CD4-positive, alpha-beta T cell treated with Interleukin-6 at 100 ng/mL for 8 hours (primary cell): ENCODE measurements at places on chromosomes 1 and 21.

DNA sequence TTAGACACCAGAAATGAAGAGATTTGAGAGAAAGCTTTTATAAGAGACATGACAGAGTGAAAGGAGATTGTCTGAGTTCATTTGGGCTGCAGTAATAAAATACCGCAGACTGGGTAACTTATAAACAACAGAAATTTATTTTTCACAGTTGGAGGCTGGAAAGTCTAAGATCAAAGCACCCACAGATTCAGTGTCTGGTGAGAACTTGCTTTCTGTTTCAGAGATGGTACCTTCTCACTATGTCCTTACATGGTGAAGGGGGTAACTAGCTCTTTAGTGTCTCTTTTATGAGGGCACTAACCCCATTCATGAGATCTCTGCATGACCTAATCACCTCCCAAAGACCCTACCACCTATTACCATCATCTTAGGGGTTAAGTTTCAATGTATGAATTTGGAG lies 30.9 kb upstream of the FCRL4 start:
- DNase-seq: no peak

DNA sequence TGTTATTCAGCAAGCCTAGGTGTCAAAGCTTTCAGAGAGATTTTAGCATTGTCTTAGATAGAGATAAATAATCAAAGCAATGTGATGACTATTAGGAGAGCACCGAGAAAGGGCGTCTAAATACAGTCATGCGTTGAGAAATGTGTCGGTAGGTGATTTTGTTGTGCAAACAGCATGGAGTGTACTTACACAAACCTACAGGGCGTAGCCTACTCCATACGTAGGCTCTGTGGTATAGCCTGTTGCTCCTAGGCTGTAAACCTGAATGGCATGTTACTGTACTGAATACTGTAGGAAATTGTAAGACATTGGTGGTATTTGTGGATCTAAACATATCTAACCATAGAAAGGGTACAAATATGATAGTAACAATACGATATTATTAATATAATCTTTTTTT lies 31.8 kb downstream of the KIF1B start:
- no peak for DNase-seq

GRCh38 chr1:119093721-119094120 lies 46.7 kb downstream of the WARS2 start:
- DNase-seq: no peak

DNA sequence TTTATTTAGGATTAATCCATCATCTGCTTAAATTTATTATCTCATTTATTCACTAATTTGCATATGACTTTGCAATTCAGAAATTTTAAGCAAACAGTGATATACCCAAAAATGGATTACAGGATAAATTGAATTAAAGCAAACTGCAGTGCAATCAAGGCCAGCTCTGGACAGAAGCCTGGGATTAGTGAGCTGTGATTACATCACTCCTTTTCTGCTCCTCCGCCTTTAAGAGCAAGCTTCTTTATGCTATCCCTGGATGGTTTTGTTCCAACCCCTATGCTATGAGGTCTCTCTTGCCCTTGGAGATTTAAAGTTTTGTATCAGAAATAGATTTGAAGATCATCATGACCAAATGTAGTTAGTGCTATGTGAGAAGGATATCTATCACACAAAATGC lies 32.6 kb downstream of the GPR52 start:
- DNase-seq: no peak

DNA sequence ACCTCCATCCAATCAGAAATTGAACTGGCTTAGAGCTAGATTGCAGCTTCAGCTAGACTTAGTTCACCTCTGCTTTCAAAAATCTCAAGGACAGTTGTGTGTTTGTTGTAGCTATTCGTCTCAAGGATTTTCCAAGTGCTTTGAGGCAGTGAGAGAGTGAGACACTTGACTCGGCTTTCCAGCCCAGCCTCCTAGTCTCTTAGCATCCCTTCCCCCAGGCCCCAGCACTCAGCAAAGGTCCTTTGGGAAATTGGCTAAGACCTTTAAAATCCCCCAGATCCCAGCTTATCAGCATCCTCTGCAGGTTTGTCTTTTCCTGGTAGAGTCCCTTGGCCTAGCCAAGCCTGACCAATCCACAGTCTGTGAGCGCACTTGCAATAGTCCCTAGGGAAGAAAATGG lies 47.9 kb upstream of the PROX1 start:
- no peak for DNase-seq

GRCh38 chr1:110756506-110756905 lies 81.8 kb upstream of the KCNA3 start:
- no peak for DNase-seq

- DNase-seq: no peak
These were observed 328.5 kb downstream of the TBX15 start for GRCh38 chr1:118659646-118660045.

GRCh38 chr1:197976368-197976767 lies 59.2 kb downstream of the LHX9 start:
- no peak for DNase-seq

- no peak for DNase-seq
These were observed 71.2 kb downstream of the PSMG1 start for GRCh38 chr21:39111931-39112550.

- no peak for DNase-seq
These were observed 470 bp upstream of the RTCA start for GRCh38 chr1:100265562-100265930.

DNA sequence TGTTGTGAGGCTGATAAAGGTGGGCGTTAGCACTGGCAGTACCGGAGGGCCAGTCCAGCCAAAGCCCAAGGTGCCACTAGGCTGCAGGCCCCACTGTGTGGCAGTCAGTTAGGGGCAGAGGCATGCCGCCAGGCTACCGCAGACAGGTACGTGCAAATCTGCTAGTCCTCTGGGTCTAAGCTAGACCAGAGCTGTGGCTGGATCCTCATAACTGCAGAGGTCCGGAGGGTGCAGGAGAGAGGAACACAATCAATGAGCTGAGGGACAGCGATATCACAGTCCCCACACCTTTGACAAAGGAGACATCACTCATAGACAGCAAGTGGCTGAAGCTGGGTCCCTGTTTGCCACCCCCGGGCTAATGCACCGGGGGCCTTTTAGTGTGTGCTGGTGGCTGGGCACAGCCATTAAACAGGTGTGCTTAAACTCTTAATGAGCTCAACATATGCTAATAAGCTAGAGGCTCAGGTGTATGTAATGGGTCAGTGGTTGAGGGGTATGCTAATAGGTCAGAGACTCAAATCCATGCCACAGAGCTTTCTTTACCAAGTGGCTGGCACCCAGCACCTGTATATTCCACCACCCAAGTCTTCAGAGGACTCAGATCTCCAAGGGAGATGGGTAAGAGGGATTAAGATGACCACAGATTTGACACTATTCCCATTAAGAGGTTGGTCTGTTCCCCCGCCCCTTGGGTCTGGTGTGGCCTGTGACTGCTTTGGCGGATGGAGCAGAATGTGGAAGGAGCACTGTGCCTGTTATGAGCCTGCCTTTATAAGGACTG lies 82.0 kb downstream of the GLIS1 start:
- no peak for DNase-seq

GRCh38 chr1:59116920-59117542 lies 179.9 kb upstream of the FGGY start:
- no peak for DNase-seq

- DNase-seq: no peak
These were observed 185.9 kb upstream of the ATP1B1 start for GRCh38 chr1:168920456-168921094.

DNA sequence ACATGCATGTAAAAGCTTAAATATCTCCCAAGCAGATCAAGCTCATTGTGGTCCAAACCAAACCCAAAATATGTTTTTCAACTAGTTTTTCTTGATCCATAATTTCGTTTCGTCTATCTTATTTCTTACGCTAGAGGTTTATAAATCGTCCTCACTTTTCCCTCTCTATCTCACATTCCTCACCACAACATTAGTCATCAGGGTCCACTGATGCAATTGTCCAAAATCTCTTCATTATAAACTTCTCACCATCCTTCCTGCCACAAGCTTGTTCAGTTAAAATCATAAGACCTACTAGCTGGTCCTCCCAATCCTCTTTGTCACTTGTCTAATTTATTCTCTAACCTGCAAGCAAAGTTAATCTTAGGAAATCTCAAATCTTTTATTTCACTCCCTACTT lies 173.0 kb upstream of the PALMD start:
- DNase-seq: no peak

DNA sequence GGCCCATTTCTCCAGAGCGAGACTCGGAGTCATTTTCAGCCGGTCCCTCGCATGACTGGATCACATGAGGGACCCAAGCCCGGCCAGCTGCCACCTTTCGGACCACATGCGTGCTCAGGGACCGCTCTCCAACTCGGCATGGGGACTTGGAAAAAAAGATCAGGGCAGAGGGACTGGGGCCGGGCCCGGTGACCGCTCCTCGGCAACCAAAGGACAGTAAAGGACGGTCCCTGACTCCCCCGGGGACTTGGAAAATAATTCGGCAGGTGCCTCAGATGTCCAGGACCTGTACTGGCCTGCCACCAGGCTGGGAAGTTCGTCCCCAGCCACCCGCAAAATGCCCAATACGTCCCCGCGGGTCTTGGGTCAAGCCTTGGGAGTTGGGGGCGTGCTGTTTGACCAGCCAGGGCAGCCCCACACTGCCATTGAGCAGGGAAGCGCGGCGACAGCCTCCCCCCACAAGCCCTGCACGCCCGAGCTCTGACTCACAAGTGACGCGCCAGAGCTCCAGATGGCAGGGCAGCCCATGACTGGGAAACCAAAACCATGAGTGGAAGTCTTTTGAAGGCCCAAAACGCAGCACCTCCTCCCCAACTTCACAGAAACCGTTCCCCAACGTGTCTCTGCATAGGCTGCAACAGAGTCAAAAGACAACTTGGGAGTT lies 134.5 kb downstream of the LIPI start:
- no peak for DNase-seq

DNA sequence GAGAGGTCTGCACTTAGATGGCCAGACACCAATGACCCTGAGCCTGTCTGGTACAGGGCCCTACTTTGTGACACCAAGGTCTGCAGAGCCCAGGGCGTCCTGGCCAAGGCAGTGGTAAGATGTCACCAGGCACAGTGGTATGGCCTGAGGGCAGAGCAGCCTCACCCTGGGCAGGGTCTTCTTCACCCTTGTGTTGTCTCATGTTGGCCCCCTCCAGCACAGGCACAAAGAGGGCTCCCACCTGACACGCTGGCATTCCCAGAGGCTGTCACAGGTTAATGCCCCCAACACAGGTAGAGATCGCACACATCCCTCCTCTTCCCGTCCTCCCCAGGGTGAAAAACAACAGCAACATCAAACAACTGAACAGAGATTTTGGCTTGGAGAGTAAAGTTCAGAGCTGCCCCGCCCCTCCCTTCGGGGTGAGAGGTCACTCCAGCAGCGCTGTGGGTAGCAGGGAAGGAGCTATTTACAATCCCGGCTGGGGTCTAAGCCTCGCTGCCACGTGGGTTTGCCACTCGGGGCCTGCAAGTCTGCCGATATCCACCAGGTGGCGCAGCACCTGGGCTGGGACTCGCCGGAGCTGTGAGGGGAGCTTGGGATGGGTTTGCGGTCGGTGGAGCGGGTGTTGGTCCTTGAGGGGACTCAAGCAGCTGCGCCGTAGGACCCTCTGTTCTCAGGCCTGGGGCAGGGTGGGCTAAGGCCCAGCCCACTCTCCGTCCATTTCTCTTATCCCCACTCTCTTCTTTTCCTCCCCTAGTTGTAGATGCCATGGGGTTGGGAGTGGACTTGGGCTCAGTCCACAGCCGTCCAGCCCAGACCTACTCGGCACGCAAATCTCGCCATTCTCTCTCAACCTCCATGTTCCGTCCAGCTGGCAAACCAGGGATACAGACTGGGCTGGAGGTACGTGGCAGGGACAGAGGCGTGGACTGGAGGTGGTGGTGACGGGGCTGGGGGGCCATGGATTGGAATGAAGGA lies 12.7 kb downstream of the EFNA3 start:
- peak; percentile 75 for DNase-seq

DNA sequence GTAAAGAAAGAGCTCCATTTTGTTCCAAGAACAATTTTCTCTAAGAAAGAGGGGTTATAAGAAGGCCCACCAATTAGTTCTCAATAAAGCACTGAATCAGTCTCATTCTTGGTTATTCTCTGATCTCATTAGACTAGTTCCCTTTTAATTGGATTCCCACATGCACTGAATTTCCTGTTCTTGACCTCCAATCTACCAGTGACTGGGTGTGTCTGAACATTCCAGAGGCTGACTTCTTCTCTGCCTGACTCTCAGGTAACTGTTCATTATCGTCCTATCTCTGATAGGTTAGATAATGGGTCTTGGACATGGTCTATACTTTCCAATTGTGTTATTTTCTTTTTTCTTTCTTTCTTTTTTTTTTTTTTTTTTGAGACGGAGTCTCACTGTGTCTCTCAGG lies 22.7 kb downstream of the PTGS2 start:
- DNase-seq: no peak

DNA sequence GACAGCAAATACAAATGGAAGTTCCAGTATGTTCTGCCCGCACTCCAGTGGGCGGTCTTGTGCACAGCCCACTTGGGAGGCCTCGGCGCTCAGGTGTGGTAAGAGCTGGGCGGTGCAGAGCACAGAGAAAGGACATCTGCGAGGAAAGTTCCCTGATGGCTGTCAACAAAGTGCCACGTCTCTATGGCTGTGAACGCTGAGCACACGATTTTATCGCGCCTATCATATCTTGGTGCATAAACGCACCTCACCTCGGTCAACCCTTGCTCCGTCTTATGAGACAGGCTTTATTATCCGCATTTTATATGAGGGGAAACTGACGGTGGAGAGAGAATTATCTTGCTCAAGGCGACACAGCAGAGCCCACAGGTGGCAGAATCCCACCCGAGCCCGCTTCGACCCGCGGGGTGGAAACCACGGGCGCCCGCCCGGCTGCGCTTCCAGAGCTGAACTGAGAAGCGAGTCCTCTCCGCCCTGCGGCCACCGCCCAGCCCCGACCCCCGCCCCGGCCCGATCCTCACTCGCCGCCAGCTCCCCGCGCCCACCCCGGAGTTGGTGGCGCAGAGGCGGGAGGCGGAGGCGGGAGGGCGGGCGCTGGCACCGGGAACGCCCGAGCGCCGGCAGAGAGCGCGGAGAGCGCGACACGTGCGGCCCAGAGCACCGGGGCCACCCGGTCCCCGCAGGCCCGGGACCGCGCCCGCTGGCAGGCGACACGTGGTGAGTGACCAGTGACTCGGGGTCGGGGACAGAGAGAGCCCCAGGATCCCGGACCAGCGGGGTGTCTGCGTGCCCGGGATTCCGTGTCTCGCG lies at the start of gene IL12RB2:
IL12RB2 (plus strand) TSS at position 623 of the 810 bp plus-strand sequence. CDS start 12,496 bp downstream, outside the sequence.
- DNase-seq: peak; percentile 26
